Sciatic nerve (tissue), 2 donors: ENCODE measurements at places on chromosomes 1 and 21. TPM values are rescaled to one million over a fixed set of nuclear protein-coding genes. Genes with fewer than 3 reads are reported as not detected.

DNA sequence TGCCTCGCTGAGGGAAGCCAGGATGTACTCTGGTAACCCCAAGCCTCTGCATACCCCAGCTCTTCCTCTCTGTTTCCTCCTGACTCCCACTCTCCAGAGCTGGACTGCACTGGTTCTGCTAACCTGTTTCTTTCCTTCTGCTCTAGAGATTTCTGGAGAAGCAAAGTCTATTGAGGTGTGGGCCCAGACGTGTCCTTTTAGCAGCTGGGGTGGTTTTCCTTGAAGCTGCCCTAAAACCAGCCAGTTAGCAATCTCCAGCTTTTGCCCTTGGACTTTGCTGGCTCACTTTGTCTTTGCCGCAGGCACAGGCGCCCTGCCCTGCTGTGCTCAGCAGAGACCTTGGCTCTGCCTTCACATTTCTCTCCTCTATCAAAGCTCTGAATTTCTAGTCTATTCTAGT is 171.8 kb upstream of the IVNS1ABP start:
- DNase-seq: no peak

Gene CHD5
- total RNA-seq: 0.09 TPM

DNA sequence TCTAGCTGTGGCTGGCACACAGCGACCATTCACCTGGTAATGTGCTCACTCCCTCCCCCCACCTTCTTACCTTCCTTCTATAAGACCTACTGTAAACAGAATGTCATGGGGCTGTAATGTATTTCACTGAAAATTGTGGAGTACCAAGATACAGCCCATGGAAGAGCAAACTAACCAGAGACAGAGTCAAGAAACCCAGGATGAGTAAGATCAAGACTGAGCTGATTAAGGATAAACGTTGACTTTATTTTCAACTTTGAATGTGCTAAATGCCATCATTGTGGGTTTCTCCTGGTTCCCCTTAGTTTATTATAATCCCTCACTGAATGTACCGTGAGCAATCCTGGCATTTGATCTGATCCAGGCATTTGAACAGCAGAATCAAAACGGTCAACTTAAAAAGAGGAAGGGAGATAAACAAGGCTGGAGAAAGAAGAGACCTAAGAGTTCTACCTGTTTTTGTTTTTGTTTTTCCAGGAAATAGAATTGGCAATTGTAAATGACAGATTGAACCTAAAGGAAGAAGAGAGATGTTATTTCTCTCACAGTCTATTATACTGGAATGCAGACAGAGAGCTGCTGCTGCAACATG is 16.1 kb upstream of the ATP1B1 start:
- no peak for DNase-seq

Gene FCRL3
- 1.2 TPM for total RNA-seq

- DNase-seq: no peak
These were observed 623.0 kb downstream of the KIF26B start for GRCh38 chr1:245777752-245778151.

DNA sequence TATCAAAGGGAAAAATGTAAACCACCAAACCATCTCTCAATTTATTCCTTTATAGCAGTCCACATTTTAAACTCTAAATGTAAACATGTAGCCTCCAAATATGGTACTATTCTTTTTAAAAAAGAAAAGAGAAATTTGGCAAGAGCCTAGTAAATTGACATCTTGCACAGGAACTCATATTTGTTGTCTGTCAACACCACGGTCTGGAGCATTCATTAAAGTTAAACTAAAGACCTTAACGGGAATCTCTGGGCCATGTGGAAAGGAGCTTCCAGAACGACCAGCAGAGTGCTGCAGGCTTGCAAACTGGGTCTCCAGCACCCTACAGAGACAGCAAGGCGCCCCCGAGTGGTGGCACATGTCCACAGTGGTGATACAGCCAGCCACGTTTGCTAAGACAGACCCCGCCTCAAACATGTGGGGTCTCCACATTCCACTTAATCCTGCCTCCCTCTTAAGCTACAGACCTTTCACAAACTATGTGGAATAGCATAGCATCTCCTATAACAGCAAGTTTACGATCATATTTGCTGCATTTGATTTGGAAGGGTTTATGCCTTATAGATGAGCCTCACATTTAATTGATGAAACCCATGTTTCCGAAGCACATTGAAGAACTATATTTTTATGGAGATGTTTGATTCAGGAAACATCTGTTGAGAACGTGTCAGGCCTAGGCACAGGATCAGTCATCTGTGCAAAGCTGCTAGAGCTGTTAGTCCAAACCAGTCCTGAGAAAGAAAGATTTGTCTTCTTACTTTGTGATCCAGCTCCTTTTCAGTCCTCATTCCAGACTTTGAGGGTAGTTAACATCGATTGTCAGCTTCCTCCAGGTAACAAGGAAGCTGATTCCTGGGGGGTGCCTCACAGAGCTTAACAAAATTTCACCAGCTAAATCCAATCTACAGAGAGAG is 96.4 kb upstream of the BACE2 start:
- no peak for DNase-seq

DNA sequence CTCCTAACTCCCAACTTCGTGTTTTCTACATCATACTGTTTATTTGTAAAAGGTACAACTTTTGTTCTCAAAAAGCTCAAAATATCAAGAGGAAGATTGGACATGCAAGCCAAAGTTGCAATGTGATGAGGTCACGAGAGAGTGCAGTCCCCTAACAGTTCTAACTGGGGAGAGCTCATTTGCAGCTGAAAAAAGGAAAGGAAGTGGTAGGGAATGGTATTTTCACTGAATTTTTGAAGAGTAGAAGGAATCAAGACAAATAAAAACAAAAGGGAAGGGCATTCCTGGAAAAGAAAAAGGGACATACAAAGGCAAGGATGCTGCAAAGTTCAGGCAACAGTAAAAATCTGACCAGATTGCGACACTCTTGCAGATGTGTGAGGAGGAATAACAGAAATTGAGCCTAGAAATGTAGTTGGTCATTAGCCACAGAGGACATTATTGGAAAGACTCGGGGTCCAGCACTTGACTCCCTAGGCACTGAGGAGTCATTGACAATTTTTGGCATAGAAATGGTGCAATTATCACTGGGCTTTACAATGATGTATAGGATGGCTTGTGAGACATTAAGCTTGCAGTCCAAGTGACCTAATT is 67.9 kb downstream of the TBX15 start:
- DNase-seq: no peak

Gene ECE1
- total RNA-seq: 117 TPM

- DNase-seq: no peak
These were observed 53.2 kb upstream of the SYNC start for GRCh38 chr1:32755810-32756159.

Gene FCMR
- total RNA-seq: 5.0 TPM

DNA sequence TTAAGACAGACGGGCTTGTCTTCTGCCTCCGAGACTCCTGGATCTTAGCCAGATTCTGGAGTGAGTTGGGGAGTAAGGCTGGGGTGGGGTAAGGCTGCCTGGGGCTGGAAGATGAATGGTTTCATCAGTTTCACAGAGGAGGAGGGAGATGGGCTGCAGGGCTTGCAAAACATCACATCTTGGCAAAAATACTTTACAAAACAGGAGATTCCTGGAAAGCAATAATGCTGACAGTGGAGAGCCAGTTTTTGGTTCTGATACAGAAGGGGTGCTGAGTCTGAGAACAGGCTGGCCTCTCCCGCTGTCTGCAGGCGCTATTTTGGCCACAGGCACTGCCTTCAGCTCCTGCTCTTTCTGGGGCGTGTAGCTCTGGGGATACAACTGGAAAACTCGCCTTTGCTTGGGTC is 83.4 kb upstream of the KCNE2 start:
- DNase-seq: peak; percentile 64

DNA sequence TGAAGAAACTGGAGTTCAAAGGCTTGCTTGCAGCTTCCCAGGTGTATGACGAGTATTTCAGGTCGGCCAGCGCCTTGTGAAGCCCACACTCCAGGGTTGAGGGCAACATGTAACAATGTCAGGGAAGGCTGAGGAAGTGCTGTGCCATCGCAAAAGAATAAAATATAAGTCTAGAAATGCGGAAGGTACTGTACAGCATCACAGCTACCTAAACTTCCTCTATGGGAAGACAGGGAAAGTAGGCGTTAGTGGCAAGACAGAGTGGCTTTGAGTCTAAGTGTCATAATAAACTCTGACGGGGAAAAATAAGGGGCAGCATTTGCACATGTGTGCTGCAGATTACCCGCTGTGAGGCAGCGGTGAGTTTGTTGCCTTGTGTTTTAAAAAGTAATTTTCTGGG is 28.9 kb downstream of the DOP1B start:
- no peak for DNase-seq

- DNase-seq: no peak
These were observed 11.8 kb downstream of the ACOT11 start for GRCh38 chr1:54559771-54560231.

Gene ZBED6
- 52.3 TPM for total RNA-seq

- no peak for DNase-seq
These were observed 251.9 kb upstream of the B3GALT2 start for GRCh38 chr1:193438312-193438711.

DNA sequence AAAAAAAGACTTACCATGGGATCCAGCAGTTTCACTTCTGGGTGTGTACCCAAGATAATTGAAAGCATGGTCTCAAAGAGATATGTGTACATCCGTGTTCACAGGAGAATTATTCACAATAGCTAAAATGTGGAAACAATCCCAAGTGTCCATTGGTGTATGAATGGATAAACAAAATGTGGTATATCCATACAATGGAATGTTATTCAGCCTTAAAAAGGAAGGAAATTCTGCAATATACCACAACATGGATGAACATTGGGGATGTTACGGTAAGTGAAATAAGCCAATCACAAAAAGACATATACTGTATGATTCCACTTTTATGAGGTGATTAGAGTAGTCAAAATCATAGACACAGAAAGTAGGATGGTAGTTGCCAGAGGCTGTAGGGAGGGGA is 7.0 kb upstream of the TUT4 start:
- DNase-seq: no peak

- DNase-seq: no peak
These were observed 40.7 kb upstream of the GPR37L1 start for GRCh38 chr1:202081992-202082391.

Gene TBX19
- 6.7 TPM for total RNA-seq

DNA sequence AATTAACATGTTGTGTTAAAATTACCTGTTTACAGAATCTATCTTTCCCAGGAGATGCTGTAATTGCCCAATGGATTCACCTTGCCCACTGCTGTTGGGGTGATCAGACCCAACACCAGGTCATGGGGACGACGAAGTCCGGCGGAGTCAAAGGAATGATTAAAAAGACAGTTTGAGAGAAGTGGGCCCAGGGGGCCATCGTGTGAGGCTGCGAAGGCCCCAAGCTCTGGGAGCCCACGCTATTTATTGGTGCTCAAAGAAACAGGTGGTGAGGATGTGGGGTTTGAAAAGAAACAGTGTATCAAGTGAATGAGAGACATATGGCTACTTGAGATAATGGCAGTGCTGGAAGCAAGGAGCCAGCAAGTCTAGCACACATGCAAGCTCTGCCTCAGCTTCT is 16.3 kb upstream of the L1TD1 start:
- DNase-seq: no peak

Gene PEX19
- total RNA-seq: 71.1 TPM

DNA sequence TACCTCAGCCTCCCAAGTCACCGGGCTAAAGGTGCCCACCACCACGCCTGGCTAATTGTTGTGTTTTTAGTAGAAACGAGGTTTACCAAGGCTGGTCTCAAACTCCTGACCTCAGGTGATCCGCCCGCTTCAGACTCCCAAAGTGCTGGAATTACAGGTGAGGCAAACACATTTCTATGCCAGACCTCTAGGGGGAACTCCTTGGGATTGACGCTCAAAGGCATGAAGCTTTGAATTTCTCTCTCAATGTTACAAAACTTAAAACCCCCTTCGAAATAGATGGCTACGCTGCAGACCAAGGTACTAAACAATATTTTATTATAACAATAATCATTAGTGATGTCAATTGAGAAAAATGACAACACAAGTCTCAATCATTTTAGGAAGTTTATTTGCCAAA is 330.0 kb downstream of the SETD4 start:
- DNase-seq: no peak

Gene CCDC30
- total RNA-seq: 10.9 TPM

DNA sequence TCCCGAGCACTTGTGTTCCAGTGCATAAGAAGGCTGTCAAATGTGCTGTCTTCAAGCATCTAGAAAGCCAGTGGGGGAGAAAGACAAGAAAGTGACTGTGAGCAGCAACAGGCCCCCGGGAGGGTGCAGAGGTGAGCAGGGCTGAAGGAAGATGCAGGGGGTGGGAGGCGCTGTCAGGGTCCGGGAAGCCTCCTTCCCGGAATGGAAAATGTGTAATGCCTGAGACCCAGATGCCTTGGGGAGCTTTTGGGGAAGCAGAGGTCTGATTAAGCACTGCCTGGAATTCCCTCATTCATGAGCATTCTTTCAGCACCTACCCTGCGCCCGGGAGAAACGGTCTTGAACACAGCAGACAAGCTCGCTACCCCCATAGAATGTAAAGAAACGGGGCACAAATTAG is 1.3 kb downstream of the NPHP4 start:
- no peak for DNase-seq

DNA sequence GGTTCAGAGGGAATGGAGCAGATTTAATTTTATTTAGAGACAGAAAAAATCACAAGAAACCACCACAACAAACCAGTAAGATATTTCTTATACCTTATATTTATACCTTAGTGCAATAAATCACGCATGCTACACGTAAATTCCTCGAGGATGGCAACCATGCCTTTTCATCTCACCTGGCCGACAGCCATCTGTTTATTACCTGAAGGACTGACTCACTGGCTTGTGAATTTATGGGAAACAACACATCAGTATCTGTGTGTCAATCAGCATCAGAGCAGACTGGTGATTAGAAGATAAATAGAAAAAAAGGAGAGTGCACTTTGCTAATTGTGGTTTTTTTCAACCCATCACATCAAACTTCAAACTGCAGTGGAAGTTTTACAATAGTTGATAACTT is 58.4 kb downstream of the S1PR1 start:
- DNase-seq: no peak

DNA sequence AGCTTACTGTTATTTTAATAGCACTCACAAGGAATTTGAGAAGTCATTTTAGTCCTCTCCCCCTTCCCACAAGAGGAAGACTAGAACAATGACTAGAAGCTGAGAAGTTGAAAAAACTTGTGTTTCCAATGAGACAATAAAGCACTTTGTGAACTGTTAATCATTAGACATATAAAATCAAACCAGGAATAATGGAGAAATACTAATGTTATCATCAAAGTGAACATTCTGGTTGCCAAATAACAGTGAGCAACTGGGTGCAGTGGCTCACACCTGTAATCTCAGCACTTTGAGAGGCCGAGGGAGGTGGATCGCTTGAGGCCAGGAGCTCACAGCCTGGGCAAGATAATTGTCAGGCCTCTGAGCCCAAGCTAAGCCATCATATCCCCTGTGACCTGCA is 54.0 kb upstream of the RASAL2 start:
- DNase-seq: no peak
